ENCODE measurements at places on chromosomes 2 and 18. TPM values are rescaled to one million over a fixed set of nuclear protein-coding genes. Genes with fewer than 3 reads are reported as not detected.
A peak's percentile ranks its signal among the peaks of the same experiment; 100 is the strongest.

- no peak for DNase-seq
Measured at GRCh38 chr18:11866764-11867163, 15.6 kb downstream of the CHMP1B start.

- no peak for DNase-seq
Measured at GRCh38 chr2:201984800-201985525, 48.7 kb upstream of the FZD7 start.

DNA sequence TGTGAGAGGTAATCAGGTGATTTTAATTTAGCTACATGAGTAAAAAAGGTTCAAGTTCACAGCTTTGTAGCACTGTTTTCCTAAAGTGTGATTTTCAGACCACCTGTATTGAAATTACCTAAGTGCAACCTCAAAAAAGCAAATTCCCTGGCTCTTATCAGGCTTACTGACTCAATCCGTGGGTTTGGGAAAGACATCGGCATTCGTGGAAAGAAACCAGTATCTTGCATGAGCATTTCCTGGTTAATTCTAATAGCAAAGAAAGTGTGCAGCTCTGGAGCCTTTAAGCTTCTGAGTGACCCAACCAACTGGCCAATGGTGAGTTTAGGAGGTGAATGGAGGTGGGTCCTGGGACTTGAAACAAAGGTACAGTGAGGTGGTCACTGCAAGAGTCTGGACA, 300.9 kb downstream of the NBAS start:
- DNase-seq = no peak

DNA sequence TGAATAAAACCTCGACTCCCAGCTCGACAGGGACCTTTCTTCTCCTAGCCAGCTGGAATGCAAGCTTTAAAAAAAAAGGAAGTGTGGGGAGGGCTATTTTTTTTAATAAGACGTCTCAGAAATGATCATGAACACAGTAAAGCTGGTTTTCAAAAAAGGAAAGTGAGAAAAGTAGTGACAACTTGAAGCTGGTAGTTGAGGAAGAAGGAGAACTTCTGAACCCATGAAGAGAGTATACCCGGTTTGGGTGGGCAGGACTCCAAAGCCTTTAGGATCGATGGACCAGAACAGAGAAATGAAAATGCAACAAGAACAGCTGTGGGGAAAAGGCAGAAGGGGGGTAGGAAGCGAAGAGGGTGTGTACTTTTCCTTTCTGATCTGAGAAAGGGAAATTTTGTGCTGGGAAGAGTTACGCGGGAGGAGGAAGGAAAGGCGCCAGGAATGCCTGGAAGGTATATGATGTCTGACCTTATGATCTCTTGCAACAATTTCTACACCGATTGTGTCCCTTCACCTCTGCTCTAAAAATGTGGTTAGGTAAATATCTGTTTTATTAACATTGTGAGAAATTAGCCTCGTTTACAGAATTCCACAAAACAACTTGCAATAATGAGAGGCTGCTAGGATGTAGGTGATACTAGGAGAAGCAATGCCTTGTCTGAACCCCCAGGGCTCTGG, 22.6 kb upstream of the CYP1B1 start:
- no peak for DNase-seq

- DNase-seq = no peak
Measured at GRCh38 chr2:171008550-171009205, 79.6 kb downstream of the GORASP2 start.

DNA sequence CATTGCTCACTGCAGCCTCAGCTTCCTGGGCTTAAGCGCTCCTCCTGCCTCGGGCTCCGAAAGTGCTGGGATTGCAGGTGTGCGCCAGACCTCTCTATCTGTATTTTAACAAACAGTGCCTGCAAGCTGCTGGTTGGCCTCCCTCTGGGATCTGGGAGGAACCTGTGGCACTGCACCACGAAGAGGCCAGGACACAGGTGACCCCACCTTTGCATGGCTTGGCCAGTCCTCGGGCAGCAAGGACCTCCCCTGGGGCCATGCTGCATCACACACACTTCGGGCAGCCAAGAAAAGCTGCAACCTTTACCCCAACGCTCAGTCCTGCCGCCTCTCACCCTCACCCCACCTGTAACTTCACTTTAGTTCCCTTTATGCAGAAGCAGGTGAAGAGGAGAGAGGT, 70.0 kb downstream of the PXDN start:
- no peak for DNase-seq

- no peak for DNase-seq
Measured at GRCh38 chr2:238817891-238818290, 30.0 kb upstream of the TWIST2 start.

- DNase-seq = no peak
Measured at GRCh38 chr18:23673725-23674124, 11.0 kb upstream of the ANKRD29 start.

- no peak for DNase-seq
Measured at GRCh38 chr2:180520206-180520605, 460.2 kb upstream of the UBE2E3 start.

DNA sequence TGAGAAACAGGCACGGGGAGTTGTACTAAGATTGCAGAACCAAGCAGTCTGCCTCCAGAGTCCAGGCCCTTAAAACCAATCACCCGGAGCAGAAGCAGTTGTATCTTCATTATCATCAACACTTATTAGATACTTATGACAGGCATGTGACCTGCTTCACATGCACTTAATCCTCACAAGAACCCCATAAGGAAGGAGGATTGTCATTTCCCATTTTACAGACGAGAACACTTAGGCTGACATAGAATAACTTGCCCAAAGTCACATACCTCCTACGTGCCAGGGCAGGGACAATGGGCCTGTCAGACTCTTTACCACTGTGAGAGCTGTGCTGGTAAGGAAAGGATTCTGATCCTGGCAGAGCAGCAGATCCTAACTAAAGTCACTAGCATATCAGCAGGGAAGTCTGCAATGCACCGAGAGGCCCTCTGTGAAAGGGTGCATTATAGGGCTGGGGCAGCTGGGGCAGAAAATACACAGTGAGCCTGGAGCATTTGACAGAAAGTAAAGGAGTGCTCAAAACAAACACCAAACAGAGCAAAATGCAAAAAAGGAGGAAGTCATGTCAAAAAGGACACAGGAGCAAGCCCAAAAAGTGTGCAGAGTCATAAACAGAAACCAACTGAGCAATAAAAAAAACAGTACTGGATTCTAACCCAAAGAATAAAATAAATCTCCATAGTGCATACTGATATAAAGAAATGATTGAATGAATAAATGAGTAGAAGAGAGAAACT, 55.9 kb upstream of the SP3 start:
- DNase-seq = no peak

DNA sequence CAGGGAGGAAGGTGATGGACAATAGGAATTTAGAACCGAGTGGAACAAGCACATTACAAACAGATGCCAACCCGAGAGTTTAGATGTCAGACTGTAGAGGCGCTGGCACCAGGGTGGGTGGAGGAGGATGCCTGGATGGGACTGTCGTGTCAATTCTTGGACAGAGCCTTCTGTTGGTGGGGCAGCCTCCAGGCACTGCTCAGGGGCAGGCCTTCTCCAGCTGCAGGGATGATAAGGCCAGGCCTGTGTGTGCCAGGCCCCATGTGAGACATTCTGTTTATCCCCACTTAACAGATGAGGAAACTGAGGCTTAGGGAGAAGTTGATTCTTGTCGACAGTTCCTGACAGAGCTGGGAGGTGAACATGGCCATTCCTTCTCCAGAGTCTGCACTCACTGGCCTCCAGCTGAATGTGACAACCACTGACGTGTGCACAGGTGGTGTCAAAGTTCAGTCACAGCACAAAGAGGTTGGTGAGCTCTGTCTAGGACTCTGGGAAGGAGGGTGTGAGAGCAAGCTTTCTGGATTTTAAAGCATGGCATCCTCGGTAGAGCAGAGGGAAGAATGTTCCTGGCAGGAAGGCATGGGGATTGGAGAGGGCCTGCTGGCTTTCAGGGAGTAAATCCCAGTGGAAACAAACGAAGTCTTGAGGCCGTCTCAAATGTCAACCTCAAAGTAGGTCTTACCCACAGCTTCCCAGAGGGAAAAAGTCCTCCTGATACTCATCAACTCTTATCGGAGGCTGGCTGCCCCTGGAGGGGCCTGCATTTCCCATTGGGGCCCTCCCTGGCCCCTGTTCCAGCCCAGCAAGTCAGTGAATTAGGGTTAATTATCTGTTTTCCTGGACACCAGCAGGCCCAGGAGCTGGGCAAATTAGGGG, 52.4 kb downstream of the GLI2 start:
- DNase-seq = no peak

DNA sequence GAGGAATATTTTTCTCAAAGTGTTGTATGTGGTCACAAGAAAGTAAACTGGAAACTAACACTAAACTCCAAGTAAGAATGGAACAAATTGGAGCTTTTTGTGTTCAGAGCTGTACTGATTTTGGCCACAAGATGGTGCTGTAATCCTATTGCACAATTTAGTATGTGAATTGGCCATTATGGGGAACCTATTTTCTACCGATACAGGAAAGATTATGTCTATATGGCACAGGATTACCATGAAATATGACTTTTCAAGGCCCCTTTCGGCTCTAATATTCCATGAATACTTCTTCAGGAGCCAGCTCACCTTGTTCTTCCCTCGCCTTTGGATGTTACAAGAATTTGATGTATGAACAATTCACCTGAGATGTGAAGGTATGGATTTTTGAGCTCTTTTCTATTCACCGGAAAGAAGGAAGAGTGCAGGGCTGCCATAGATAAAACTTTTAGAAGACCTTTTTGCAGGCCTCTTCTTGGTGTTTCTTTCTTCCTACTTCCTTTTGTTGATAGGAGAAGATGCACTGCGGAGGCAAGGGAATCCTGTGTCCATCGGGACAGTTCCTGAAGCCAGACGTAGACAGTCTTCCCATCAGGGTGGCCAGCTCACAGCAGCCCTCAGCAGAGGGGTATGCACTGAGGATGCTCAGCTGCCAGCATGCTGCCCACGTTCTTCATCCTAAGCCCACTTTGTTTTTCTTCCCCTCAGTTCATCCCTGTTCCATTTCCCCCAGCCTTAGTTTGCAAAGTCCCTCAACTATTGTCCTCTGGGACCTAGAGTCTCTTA, 13.3 kb downstream of the MRPL44 start:
- DNase-seq = peak; percentile 36

GRCh38 chr2:28071221-28071620, 180.7 kb downstream of the BABAM2 start:
- DNase-seq = no peak

GRCh38 chr2:10960606-10961489, 49.1 kb downstream of the KCNF1 start:
- peak; percentile 66 for DNase-seq

GRCh38 chr2:73089270-73090030, 17.9 kb upstream of the SFXN5 start:
- no peak for DNase-seq

DNA sequence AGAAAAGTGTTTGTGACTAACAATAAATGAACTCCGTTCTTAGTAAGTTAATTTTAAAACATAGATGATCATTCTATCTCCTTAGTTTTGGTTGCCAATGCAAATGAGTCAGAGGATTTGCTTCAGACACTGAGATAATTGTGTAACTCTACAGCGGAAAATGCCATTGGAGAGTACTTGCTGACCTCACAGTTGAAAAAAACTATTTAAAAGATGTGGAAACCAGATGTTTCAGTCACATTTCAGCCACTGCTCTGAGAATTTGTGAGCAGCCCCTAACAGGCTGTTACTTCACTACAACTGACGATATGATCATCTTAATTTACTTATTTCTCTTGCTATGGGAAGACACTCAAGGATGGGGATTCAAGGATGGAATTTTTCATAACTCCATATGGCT, at the start of gene TNFAIP6:
TNFAIP6 (plus strand) TSS at position 234 of the 400 bp plus-strand sequence; CDS start at position 309, 75 bp downstream.
- no peak for DNase-seq

DNA sequence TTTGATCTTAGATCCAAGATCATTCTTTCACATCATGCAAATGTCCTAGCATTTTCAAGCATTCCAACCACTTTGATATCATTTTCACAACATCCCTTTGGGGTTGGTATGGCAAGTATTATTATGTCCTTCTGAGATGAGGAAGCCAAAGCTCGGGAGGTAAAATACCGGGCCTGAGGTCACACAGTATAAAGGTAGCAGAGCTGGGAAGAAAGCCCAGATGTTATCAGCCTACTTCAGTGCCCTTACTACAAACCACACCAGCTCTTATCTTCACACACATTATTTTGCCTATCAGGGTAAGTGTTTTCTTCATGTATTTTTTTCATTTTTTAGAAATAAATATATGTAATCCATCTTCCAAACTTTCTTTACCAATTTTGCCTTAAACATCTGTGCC, 4.2 kb upstream of the B4GALT6 start:
- no peak for DNase-seq

DNA sequence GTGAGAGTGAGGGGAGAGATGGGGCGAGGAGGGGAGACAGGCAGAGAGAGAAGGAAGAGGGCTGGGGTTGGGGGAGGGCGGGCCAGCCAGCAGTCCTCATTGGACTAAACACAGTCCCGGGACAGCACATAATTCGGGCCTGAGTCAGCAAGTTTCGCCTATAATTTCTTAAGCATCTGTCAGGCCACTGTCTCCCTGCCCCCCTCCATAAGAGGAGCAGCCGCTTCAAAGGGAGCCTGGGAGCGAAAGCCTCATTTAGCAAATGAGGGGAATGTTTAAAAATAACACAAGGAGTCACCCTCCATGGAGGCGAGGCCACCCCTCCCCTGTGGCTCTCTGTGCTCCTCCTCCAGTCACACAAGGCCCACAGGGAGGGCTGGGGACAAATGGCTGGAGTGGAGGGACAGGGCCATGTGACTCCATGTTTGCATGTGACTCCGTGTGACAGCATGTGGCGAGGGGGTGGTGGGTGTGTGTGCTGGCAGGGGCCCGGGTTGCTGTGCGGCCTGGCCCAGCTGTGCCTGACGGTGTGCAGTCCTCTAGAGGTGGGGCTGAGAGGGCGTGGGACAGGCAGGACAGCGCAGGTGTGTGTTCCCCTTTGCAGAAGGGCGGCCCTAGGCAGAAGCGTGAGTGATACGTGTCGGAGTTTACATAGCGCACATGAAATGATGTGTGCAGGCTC, 162.4 kb downstream of the CELF4 start:
- peak; percentile 67 for DNase-seq

DNA sequence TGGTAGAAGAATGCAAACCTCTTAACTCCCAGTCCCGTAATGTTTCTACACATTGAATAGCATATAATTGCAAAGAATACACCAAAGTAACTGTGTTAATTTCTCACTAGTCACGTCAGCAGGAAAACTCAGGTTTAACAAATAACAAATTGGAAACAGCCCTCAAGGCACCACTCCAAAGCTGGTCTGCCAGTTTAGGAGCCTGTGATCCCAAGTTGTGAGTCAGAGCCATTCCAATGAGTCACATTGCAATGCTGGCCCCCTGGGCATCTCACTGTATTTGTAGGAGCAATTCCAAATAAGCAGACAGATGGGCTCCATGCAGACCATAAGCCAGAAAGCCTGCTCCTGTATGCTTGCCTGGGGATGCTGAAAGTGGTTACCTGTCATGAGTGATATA, 143.2 kb upstream of the SETBP1 start:
- DNase-seq = no peak

GRCh38 chr2:177098001-177098613, 114.5 kb upstream of the HNRNPA3 start:
- DNase-seq = no peak

ALLC gene
- total RNA-seq = not detected

IL36B gene
- not detected for total RNA-seq

ASXL3 gene
- 0.07 TPM for total RNA-seq

AQP12A gene
- not detected for total RNA-seq

RBM44 gene
- 1.6 TPM for total RNA-seq

WNT10A gene
- total RNA-seq = 0.33 TPM

ARHGAP25 gene
- 4.1 TPM for total RNA-seq

ING5 gene
- total RNA-seq = 41.2 TPM

APCDD1 gene
- total RNA-seq = 40.2 TPM

NOSTRIN gene
- not detected for total RNA-seq

RAMP1 gene
- total RNA-seq = 0.17 TPM

INHA gene
- 1.8 TPM for total RNA-seq

RNF125 gene
- total RNA-seq = 12.1 TPM

TET3 gene
- 7.3 TPM for total RNA-seq

ADAM17 gene
- total RNA-seq = 21.2 TPM

GREB1 gene
- total RNA-seq = 16.9 TPM

Data from H7 (cell line).